ENCODE measurements at places on chromosomes 12 and 14.

- DNase-seq: no peak
Measured at GRCh38 chr12:57027805-57028153, 11.4 kb upstream of the TAC3 start.

- DNase-seq: peak; percentile 34
Measured at GRCh38 chr14:34711169-34711568, 3.2 kb downstream of the CFL2 start.

DNA sequence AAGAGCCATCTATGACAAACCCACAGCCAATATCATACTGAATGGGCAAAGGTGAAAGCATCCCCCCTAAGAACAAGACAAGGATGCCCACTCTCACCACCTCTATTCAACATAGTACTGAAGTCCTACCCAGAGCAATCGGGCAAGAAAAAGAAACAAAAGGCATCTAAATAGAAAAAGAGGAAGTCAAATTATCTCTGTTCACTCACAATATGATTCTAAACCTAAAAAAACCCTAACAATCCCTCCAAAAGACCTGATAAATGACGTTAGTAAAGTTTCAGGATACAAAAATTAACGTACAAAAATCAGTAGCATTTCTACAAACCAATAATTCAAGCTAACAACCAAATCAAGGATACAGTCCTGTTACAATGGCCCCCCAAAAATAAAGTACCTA lies 26.9 kb downstream of the MDM1 start:
- DNase-seq: no peak

- no peak for DNase-seq
Measured at GRCh38 chr14:82298811-82299210, 765.2 kb upstream of the SEL1L start.

- DNase-seq: no peak
Measured at GRCh38 chr14:91375720-91376452, 41.7 kb downstream of the CCDC88C start.

GRCh38 chr14:75432411-75432810 lies 4.6 kb downstream of the JDP2 start:
- no peak for DNase-seq

DNA sequence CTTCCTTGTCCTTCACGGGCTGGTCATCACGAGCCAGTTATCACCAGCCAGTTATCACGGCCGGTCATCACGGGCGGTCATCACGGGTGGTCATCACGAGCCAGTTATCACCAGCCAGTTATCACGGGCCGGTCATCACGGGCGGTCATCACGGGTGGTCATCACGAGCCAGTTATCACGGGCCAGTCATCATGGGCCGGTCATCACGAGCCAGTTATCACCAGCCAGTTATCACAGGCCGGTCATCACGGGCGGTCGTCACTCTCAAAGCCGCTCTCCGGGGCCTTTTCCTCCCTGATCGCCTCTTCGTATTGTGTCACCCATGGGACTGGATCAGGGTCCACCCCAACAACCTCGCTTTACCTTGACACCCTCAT lies 13.9 kb upstream of the FBRSL1 start:
- DNase-seq: no peak

DNA sequence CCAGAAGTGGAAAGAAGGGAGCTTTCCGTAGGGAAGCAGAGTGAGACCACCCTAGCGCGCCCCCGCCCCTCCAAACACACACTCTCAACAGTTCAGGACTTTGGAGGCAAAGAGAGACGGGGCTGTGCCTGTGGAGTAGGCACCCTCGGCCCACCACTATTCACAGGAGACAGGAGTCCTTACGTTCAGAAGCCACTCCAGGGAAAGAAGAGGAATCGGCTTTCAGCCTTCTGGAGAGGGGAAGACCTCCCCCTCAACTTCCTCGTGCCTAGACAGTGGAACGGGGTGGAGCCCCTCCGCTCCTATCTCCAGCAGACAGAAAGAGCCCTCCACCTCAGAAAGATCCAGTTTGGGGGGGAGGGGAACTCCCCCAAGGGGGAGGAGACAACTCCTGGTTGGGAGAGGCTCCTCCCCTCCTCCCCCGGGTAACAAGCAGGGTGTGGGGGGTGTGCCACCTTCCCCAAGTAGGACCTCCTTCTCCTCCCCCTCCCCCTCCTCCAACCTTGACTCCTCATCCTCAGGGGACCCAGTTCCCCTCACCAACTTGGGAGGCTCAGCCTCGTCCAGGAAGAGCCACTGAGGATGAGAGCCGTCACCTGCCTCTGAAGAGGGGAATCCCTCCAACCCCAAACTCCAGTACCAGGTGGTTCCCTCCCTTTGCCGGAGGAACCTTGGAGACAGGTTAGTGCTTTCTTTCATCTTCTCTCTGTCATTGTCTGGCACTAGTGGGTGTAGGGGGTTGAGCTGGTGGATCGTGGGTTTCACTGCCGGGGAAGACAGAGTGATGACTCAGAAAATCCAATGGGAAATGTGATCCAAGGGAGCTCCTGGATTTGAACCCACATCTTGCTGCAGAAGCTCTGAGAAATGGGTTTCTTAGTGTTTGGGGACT lies 883 bp downstream of the FOXJ2 start:
- peak; percentile 54 for DNase-seq

DNA sequence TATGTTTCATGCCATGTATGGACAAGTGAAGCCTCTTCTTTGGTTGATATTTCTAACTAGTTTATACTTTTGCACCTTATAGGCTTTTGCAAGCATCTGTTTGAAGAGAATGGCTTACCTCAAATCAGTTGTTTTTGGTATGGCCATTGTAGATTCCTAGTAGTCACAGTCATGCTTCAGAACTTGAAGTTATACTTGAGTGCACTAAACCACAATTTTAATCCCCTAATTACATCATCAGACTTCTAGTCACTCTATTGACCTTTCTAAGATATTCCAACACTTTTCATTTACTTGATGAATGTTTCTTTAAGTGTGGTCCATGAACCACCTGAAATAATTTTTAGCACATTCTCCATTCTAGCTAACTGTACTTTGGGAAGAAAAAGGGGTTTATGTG lies 18.6 kb upstream of the KLRB1 start:
- DNase-seq: no peak

DNA sequence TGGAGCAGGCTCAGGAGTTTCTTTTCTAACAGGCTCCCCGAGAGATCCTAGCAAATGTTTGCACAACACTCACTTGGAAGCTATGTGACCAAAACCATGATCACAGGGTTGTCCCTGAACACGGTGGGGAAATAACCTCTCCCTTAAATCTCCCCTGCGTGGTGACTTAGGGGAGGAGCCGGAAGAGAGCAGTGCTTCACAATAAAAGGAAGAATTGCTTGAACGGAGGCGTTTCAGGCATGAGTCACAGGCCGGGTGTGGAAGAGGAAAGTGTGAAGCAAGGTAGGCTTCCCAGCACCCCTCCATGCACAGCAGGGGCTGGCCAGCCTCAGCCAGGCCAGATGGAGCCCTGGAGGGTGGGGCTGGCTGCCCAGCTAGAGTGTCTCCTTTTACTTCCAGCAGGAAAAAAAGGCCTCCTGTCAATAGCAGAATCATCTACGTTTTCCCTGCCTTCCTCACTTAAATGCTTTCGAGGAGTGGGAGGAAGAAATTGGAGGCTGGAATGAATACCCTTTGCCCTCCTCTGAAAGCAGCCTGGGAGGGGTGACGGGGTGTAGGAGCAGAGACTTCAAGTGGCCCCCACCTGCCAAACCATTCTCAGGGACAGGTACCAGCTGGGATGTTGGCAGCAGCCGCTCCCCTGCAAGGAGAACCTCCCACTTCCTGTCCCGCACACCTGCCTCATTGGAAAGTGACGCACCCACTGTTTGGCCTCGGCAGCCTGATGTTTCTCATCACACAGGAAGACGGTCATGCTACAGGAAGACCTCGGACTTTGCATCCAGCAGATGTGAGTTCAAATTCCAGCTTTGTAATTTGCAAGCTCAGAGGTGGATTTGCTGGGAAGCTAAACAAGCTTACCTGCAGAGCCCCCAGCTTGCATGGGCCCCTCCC lies 30.1 kb upstream of the PPP2R5C start:
- DNase-seq: peak; percentile 84

DNA sequence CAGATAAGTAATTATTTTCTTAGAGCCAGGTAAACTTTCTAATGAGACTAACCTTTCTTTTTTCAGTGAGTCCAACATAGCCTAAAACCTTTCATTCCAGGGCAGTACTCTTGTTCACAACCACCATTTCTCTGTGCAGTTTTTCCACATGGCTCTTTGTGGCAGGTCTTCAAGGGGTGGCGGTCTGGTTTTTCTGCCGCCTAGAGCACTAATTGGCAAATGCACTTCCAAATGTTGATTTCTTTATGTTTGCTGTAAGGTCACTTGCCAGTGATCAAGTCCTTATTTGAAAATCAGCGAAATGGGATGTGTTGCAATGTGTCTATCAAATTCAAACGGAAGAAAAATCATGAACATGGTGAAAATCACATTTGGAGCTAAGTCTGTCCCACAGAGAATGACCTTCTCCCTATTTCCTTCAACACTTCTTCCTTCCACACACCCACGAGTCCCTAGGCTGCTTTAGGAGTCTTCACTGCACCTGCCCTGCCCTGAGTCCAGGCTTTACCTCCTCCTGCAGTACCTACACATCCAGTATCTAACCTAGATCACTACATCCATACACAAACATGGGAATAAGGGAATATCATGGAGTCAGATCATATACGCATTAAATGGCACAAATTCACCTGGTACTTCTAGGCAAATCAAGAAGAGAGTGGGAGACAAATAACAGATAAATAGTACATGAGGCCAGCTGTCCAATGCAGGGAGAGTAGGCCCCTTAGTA lies 1.9 kb downstream of the SRGAP1 start:
- no peak for DNase-seq

- DNase-seq: no peak
Measured at GRCh38 chr14:98598576-98598975, 673.4 kb downstream of the BCL11B start.
